Kasumi-1 (cell line): ENCODE measurements at places on chromosomes 2 and 18.
A peak's percentile ranks its signal among the peaks of the same experiment; 100 is the strongest.

DNA sequence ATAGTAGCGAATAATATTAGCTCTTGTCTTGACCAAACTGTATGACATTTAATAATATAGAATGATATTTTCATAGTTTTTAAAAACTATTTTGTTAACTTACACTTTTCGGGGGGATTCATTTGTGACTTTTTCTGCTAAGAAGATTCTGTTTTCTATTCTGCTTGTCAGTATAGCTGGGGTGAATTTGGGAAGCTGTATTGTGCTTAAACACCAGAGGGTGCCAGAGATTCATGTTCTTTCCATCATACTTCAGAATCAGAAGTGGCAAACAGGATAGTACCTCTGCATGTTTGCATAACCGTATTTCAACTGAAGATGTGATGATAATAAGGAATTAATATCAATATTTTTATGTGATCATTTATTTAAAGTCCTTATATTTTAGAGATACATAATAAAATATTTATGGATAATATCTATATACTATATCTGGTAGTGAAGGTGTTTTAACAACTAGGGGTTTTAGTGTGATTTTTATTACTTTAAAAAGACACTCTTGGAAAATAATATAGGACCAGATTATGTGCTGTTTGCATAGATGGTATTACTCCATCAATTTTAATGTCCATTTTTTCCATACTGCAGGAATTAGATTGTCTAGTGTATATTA lies 81.0 kb downstream of the TAF4B start:
- DNase-seq = peak; percentile 92

DNA sequence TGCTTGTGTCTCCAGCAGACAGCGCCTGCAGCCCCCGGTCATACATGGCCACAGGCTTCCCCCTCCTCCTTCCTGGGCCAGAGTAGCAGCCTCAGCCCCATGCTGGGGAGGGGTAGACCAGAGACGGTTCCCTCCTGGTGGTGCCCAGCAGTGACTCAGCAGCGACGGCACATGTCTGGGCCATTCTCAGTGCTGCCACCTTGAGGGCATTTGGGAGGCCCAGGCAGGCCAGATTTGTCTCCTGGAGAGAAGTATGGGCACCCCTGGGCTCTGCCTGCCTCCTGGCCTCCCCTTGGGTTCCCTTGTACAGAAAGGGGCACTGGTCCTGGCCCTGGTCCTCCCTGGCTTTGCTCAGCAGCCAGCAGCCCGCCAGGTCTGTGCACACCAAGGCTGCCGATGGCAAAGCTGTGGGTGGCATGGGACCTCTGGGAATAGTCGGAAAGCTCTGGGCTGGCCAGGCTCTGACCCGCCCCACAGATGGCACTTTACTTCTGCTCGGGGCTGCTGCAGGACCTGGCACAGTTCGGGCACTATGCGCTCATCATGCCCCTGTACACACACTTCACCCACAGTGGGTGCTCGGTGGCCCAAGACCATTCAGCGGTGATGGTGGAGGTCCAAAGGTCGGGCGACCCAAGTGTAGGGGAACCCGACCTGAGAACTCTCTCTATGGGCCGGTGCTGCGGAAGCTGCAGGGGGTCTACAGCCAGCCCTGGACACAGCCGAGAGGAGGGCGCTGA lies 11.4 kb upstream of the ALPI start:
- peak; percentile 33 for DNase-seq

- no peak for DNase-seq
These were observed 83.5 kb upstream of the SERPINE2 start for GRCh38 chr2:224122542-224122941.

DNA sequence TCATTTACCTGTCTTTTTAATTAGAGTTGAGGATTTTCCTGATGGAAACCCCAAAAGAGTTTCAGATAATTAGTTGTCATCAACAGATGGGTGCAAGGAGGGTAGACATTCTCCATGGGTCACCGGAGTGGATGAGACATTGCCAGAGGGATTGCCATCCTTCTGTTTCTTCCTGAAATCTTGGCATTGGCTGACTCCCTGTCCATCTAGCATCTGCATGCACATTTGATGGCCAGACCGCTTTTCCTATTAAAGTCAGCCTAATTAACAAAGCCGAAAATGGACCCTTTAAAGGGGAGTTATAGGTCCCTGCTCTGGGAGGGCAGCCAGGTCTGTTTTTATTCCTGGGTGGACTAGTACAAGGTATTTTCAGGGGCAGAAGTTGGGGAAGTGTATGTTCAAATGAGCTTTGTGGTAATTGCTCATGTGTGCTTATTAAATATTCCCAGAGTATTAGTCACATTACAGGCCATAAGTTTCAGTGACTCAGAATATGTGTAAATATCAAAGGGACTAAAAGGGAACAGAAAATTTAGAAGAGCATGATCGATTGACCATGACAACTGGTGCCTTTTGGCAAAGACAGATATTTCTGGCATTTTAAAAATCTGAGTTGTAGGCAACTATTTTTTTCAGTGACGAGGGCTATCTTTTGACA lies 209.8 kb downstream of the PHLPP1 start:
- no peak for DNase-seq

- DNase-seq = no peak
These were observed 75.1 kb upstream of the TWIST2 start for GRCh38 chr2:238772635-238773297.

- DNase-seq = no peak
These were observed 17.5 kb downstream of the SFTPB start for GRCh38 chr2:85650456-85650855.

- no peak for DNase-seq
These were observed 85.6 kb downstream of the IKZF2 start for GRCh38 chr2:213065583-213066442.

GRCh38 chr2:129103936-129104878 lies 785.5 kb upstream of the HS6ST1 start:
- no peak for DNase-seq

GRCh38 chr2:199130501-199130900 lies 327.2 kb downstream of the SATB2 start:
- DNase-seq = no peak

GRCh38 chr2:8489221-8489620 lies 192.6 kb upstream of the ID2 start:
- no peak for DNase-seq

GRCh38 chr2:237546040-237546875 lies 20.1 kb upstream of the PRLH start:
- DNase-seq = no peak

DNA sequence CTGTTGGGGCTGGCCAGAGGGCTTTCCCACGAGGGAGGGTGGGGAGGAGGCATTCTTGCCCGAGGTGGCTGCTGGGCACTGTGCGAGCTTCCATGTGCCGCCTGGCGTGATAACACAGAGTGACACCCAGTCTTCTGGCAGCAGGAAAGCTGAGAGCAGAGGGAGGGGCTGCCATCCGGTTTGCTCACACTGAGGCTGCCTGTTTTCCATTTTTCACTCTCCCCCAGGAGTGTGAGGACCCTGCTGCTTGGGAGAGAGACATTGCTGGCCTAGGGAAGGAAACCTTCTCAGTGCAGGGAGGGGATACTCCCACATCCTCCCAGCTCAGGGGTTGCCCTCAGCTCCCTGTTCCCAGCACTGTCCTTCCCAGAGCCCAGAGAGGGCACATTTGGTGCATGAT lies 73.1 kb downstream of the INHBB start:
- DNase-seq = no peak

GRCh38 chr2:131029812-131030211 lies 63.4 kb downstream of the FAM168B start:
- DNase-seq = no peak

GRCh38 chr18:23861805-23862470 lies 152.6 kb upstream of the TTC39C start:
- peak; percentile 78 for DNase-seq

GRCh38 chr2:121358291-121358690 lies 73.3 kb upstream of the TFCP2L1 start:
- no peak for DNase-seq

DNA sequence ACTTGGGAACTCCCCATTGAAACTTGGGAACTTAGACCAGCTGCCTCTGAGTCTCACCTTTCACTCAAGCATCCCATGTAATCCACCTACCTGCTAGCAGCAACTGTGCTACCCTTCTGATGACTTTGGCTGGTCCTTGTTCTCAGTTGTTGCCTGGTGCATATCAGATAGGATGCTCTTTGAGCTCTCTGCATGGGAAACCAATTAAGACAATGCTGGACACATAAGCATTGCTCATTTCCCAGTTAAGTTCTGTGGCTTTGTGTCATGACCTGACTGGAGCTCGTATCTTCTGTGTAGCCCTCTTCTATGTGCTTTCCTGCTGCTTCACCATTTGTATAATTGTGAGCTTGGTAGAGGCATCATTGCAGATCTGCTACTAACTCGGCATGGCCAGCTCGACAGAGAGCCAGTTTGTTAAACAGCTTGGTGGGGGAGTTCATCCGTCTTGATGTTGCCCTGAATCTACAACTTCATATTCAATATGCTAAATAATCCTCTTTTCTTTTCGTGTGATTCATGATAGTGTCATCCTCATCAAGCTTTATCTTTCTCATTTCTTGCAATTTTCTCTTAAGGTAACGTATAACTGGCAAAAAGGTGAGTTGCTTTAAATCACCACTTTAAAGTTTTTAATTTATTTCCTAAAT lies 447.5 kb upstream of the SLC14A2 start:
- DNase-seq = no peak

DNA sequence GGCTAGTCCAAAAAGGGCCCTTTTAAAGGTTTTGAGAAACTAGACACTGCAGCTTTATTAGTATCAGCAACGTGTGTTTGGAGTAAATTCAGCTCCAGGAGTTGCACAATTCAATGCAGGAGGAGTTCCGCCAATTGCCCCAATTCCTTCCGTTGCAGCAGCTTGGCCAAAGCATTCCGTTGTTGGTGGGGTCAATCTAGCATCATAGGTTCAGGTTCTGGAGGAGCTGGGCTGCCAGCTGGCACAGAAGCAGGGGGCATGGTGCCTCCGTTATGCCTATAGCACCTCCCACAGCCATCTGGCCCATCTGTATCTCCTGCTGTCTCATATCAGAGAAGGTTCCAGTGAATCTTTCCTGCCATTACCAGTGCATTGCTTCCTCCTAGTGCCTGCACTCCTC lies 55.4 kb downstream of the REL start:
- no peak for DNase-seq

DNA sequence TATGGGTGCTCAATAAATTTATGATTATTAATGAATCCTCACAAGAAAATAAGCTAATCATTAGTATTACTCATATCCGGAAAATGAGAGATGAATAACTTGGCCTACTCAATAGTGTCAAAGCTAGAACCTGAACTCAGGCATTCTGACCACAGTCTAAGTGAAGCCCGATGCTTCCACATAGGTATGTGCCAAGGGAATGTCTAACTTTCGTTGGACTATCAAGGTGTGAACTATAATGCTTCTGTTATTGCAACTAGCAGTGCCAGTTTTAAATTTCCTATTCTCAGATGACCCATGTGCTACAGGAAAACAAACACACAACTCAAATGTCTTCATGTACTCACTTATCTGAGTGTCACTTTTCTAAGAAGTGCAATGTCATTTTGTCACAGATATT lies 1.8 kb downstream of the BARD1 start:
- DNase-seq = no peak

DNA sequence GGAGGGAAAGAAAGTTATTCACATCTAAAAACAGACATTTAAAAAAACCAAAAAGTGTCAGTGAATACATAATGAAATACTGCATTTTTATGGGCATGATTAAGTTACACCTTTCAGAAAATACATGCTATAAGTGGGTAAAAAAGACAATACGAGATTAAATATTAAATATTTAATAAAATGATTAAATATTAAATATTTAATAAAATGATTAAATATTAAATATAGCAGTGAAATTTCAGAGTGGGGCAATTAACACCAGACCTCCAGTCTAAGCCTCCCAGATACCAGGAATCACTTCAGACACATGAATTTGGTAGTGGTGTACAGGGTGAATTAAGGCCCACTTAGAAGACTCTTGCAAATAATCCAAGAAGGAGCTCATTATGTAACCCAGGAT lies 15.5 kb downstream of the RBM43 start:
- DNase-seq = no peak

DNA sequence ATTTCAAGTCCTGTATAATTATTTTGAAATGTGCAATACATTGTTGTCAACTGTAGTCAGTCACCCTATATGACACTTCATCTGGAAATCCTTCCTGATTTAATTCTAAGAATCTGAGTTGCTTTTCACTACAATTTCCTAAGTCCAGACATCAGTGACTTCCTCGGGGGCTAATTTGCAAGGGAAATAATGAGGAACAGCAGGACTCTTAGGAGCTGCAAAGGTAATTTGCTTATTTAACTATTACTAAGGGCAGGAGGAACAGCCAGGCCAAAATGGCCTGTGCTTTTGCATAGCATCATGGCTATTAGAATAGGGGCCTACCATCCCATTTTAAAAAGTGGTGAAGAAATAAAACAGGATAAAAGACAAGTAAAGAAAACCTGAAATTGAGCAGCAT lies 178.8 kb downstream of the MC4R start:
- no peak for DNase-seq

DNA sequence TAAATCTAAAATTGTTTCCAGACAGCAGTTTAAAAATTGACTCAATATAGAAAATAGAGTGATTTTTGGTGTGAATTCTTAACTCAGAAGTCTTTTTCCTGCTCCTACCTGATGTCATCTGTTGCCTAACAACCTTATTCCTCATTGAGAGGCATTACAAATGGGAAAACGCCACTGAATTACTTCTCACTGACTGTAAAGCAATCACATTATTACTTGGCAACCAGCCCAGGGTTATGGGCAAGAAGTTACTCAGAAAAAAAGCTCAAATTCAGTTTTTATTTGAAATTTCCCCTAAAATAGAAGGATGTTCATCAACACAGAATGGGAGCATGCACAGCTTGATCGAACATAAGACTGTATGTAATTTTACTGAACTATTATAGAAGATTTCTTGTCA lies 201.8 kb upstream of the GULP1 start:
- no peak for DNase-seq

DNA sequence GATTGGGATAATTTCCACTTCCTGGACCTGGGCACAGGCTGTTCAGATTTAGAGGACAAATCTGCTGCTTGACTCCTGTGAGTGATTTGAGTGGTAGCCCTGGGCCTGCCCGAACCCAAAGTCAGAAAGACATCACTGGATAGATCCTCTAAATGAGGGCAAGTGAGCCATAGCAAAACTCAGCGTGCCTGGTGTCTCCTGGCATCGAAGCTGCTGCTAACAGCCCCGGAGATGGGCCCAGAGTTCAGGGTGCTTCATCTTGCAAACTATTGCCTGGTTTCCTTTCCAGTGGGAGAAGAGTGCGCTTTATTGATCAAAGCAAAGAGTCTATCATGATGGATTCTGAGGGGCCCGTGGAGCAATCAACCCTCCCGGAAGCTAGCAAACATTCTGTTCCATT lies 153.1 kb upstream of the KLHL29 start:
- DNase-seq = no peak

GRCh38 chr2:122003196-122003940 lies 247.9 kb downstream of the TSN start:
- DNase-seq = no peak

DNA sequence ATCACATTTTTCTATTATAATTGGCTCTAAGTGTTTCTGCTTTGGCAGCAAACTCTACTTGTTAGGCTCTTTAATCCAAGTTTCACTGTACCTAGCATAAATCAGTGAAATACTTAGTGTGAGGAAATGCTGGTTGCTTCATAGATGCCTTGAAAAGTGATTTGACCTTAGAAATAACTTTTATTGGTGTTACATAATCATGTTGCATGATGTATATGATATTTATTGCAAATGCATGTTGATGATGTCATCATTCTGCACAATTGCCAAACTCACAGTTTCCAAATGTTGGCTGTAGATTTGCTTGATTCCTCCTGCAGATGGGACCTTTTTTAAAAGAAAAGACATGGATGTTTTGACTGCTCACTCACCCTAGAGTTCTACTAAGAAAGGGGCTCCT lies 137.6 kb upstream of the BCL2L11 start:
- no peak for DNase-seq
